Iris pigment epithelial cell (primary cell): ENCODE measurements at places on chromosomes 2 and 18.
A peak's percentile ranks its signal among the peaks of the same experiment; 100 is the strongest.

- DNase-seq = peak; percentile 99
These were observed 16.5 kb downstream of the TWIST2 start for GRCh38 chr2:238864207-238865014.

- DNase-seq = no peak
These were observed 22.1 kb downstream of the INHBB start for GRCh38 chr2:120368086-120368485.

- DNase-seq = peak; percentile 37
These were observed 115.5 kb downstream of the TWIST2 start for GRCh38 chr2:238963161-238963970.

GRCh38 chr2:144372410-144373080, 147.4 kb downstream of the ZEB2 start:
- no peak for DNase-seq

DNA sequence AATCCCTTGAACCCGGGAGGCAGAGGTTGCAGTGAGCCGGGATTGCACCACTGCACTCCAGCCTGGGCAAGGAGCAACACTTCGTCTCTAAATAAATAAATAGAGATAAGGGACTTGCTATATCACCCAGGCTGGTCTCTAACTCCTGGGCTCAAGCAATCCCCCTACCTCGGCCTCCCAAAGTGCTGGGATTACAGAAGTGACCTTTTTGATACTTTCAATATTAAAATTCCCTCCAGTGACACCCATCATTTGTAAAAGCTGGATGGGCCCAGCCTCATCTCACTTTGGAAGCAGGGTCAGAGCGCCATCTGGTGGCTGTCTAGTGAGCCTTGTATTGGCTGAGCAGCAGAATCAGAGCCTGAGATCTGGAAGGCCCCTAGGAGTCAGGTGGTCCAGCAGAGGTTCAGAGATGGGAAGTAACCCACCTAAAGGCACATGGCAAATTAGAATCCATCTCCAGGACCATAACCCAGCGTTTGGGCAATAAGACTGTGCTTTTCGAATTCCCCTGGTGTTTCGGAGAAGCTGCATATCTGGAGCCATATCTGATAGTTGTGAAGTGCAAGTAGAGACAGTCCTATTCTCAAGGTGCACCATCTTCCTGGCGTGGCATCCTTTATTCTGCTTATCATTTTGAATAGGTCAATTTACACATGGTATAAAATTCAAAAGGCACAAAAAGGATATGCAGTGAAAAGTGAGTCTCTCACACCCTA, 18.3 kb upstream of the SLC35F6 start:
- DNase-seq = peak; percentile 76

DNA sequence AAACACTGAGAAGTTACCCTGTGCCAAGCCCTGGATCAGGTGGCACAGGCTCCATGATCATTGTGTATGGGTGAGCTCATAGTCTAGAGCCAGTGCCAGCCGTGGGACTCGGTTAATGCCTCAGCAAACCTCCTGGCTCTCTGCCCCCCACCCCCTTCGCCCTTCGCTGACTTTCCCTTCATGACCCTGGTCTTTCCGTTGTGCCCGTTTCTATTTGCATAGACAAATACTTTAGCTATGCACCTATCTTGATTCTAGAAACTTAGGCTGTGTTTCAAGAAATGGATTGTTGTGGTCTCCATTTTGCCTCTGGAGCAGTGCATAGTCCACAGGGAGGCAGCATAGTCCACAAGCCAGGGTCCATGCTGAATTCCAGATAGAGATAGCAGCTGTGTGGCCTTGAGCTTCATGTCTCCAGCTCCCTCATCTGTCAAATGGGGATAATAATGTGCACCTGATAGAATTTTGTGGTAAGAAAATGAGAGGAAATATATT, 44.8 kb upstream of the KDM3A start:
- peak; percentile 47 for DNase-seq

GRCh38 chr18:47595831-47596501, 334.5 kb downstream of the SMAD2 start:
- DNase-seq = no peak

DNA sequence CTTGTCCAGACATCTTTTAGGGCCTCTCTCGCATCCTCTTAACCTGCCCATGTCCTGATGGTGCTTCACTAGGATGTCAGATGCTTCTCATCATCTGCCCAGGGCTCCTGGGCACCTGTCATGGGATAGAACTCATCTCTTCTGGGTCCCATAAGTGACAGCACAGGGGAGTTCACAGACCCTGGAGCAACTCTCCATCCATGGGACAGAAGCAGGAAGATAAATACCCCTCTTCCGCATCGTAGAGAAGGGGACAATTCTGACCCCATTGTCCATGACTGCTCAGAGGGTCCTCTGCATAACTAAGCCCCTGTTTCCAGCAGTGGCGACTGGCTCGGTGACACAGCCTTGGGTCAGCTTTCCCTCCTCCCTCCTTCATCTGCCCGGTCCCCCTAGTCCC, 82.3 kb downstream of the TWIST2 start:
- DNase-seq = no peak

DNA sequence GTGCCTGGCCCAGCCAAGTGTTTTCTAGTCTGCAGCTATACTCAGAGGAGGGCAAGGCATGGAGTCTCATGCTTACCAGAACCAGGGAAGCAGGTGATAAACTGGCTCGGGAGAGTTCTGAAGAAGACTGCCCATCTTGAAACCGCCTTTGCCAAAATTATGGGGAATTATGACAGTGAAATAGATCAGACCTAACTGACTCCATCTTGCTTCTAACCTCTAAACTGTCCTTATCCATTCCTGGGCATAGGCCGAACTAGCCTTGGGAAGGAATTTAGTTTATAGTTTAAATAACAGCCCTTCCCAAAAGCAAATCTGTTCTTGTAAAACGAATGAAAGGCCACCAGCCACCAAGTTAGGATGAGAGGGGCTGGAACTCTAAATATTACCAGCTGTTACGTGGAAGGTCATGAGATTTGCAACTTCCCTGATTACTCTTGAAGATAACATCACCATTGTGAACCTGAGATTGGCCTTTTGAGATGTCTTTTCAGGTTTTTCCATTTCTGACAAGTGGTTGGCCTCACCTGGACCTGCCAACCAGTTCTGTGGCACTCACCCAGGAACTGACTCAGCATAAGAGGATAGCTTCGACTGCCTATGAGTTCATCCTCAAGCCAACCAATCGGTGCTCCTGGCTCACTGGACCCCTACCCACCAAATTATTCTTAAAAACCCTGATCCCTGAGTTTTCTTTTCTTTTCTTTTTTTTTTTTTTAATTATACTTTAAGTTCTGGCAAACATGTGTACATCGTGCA, 23.4 kb downstream of the CHCHD5 start:
- no peak for DNase-seq

DNA sequence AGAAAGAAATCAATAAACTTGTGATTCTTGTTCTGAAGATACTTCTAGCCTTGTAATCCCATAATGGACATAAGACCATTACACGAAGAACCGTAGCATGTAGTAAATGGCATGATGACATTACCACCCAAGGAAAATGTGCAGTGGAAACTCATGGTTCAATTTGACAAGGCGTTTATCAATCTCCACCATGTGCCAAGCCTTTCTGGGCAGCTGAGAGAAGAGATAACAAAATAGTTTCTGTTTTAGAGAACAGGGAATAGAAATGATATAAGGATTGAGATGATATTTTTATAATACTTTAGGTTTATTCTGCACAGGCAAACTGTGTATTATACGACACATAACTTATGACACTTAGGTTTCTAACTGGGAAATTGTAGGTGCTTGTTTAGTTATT, 19.2 kb downstream of the ABI2 start:
- DNase-seq = no peak

GRCh38 chr2:7438855-7439254, 521.6 kb downstream of the RNF144A start:
- no peak for DNase-seq

GRCh38 chr18:59547581-59548182, 149.5 kb downstream of the CCBE1 start:
- peak; percentile 98 for DNase-seq

DNA sequence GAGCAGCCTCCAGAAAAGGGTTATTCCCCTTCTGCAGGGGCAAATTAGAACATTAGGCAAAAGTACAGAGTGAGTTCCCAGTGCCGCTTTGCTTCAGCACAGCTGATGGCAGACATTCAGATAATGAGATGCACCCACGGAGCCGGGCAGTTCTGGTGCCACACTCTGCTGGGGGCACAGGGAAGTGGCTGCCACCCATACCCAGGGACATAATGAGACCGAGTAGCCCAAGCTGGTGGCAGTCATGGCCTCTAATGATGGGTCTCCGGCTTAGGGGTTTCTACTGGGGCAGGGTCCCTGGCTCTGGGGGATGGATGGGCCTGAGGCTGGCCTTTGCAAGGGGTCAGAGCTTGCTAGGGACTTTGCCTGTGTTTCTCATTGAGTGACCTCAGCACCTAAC, 26.2 kb downstream of the GLI2 start:
- DNase-seq = no peak

GRCh38 chr2:133077269-133077822, 407.3 kb upstream of the LYPD1 start:
- DNase-seq = peak; percentile 28

DNA sequence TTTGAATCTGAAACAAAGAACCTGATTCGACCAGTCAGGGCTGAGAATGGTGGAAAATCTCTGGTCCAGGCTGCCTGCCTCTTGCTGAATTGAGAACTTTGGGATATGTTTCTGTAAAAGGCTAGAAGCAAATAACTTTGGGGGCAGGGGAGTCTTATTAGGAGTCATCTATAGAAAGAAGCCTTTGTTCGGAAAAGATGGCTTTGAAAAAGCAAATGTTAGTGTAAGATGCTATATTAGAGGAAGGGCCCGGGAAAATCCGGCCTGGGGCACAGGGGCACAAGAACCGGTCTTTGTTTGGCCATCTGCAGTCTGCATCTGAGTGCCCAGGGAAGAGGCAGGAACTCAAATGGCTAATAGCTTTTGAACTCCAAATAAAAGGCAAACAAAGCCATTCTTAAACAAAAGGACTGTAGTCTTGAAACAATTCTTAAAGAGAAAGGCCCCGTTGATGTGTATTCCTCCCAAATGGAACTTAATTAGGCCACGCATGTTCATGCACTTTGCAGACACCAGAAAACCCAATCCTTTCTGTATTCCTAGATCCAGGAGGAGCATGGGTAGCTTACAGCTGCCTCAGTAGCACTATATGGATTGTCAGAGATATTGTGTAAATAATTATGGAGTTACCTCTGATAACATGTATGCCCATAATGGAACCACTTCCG, 180.0 kb upstream of the ARL4C start:
- DNase-seq = no peak

GRCh38 chr18:35241448-35241804, 592 bp downstream of the ZNF397 start:
- DNase-seq = no peak

GRCh38 chr2:158953926-158954763, 14.3 kb upstream of the TANC1 start:
- DNase-seq = peak; percentile 87

GRCh38 chr18:9849407-9850283, 36.1 kb upstream of the TXNDC2 start:
- no peak for DNase-seq

DNA sequence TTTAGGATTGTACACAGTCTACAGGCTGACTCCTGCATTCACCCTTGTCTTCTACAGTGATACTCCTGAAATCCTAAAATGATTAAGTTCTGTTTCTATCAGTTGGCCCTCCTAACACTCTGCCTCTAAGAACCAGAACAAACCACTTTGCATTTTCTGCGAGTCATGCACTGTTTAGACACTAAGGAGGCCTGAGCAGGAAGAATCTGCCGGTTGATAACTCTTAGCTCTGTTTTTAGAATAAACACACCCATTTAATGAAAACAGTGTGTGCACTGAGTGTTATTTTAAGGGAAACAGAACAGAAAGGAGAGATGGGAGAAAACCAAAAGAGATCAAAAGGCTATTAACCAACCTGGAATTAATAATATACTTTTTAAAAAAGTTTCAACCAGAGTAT, 22.9 kb upstream of the SSB start:
- DNase-seq = peak; percentile 37

DNA sequence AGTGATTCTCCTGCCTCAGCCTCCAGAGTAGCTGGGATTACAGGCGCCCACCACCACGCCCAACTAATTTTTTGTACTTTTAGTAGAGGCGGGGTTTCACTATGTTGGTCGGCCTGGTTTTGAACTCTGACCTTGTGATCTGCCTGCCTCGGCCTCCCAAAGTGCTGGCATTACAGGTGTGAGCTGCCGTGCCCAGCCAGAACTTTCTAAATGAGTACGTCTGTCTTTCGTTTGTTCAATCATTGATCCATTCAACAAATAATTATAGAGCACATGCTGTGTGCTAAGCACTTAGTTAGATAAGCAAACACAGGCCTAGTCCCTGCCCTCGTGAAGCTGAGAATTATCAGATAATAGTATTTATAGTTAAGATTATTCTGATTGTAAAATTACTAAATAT, 56.5 kb downstream of the TTC39C start:
- DNase-seq = no peak

GRCh38 chr2:1744446-1745170, at the start of gene PXDN:
PXDN (minus strand) TSS chr2:1744515; CDS start chr2:1744455, 60 bp downstream.
- DNase-seq = peak; percentile 77

DNA sequence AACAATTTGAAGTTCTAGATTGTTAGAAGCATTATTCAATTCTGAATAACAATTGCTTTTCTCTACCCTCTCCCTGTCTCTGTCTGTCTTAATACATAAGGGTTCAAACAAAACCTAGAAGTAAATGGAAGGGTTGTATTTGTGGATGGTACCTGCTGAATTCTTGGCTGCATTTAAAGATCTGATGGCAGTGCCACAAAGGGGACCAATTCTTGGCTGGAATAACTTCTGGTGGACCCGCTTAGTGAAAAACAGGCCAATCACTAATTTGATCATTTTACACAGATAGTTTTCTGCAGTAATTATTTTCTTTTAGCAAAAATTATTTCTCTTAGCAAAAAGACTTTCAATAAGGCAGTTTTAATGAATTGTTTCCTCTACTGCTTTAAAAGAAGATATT, 353.5 kb downstream of the MYCN start:
- DNase-seq = no peak
